Body of pancreas (tissue), 4 donors: ENCODE measurements at places on chromosomes 3 and 15. TPM values are rescaled to one million over a fixed set of nuclear protein-coding genes. Genes with fewer than 3 reads are reported as not detected.

- DNase-seq = peak; percentile 71
Observed at GRCh38 chr3:193240850-193241706, at the start of gene PLAAT1. TSS of gene PLAAT1 (plus strand) at chr3:193241222. CDS start at chr3:193255651, 14,429 bp downstream.

The AGTR1 gene
- total RNA-seq = 4.4 TPM

The TUSC7 gene
- total RNA-seq = not detected

- DNase-seq = no peak
Observed at GRCh38 chr3:46902188-46902631, 24.7 kb downstream of the PTH1R start.

The LXN gene
- 14.0 TPM for total RNA-seq
